ENCODE measurements at places on chromosomes 13 and 19. TPM values are rescaled to one million over a fixed set of nuclear protein-coding genes. Genes with fewer than 3 reads are reported as not detected.
A peak's percentile ranks its signal among the peaks of the same experiment; 100 is the strongest.

TTC9B gene
- total RNA-seq, result not detected

LGALS7B gene
- total RNA-seq, result not detected

LRRC4B gene
- total RNA-seq, result not detected

MYCBP2 gene
- 119 TPM for total RNA-seq

NECTIN2 gene
- 2.7 TPM for total RNA-seq

ZNF221 gene
- total RNA-seq, result 2.7 TPM

DNA sequence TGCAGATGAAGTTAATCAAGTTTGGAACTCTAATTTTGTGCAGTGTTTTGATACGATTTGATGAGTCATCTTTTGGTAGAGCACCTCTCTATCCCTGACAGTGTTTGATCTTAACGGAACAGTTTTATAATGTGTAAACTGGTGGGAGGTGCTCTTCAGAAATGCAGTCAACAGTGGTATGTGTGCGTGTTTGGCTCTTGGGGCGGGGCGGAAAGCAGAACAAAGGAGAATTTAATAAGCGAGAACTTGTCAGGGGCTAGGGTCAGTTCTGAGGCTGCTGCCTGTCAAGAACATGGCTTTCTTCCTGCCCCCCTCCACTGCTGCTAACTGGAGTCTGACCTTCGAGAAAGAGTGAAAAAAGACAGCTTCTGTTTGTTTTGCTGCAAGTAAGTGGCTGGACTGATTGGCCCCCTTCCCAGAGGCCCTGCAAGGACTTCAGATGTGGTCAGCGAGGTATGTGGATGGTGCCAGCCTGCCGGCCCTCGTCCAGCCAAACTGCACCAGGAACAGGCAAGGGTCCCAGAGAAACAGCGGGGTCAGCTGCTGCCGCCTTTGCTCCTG lies 40.8 kb downstream of the BBC3 start:
- no peak for DNase-seq

- no peak for DNase-seq
Observed at GRCh38 chr13:51760592-51760991, 43.4 kb downstream of the DHRS12 start.

- DNase-seq, result no peak
Observed at GRCh38 chr19:2214251-2214650, 21.9 kb downstream of the PLEKHJ1 start.

- DNase-seq, result no peak
Observed at GRCh38 chr13:93248627-93249047, 22.0 kb downstream of the GPC6 start.

DNA sequence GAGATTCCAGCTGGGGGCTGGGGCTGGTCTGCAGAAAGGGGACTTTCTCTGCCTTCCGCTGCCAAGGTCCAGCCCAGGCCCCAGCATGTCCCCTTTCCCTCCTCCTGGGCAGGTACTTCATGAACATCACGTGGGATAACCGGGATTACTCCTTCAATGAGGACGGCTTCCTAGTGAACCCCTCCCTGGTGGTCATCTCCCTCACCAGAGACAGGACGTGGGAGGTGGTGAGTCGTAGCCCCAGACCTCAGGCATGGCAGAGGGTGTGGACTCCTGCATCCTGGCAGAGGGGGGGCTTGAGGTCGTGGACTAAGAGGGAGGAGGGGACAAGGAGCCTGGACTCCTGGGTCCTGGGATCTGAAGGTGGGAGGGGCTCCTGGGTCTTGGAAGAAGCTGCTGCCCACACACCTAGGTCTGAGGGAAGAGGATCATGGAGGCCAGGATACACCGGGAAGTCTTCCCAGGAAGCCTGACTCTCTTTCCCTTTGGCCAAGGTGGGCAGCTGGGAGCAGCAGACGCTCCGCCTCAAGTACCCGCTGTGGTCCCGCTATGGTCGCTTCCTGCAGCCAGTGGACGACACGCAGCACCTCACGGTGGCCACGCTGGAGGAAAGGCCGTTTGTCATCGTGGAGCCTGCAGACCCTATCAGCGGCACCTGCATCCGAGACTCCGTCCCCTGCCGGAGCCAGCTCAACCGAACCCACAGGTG lies 20.6 kb downstream of the GRIN2D start:
- DNase-seq, result no peak

DNA sequence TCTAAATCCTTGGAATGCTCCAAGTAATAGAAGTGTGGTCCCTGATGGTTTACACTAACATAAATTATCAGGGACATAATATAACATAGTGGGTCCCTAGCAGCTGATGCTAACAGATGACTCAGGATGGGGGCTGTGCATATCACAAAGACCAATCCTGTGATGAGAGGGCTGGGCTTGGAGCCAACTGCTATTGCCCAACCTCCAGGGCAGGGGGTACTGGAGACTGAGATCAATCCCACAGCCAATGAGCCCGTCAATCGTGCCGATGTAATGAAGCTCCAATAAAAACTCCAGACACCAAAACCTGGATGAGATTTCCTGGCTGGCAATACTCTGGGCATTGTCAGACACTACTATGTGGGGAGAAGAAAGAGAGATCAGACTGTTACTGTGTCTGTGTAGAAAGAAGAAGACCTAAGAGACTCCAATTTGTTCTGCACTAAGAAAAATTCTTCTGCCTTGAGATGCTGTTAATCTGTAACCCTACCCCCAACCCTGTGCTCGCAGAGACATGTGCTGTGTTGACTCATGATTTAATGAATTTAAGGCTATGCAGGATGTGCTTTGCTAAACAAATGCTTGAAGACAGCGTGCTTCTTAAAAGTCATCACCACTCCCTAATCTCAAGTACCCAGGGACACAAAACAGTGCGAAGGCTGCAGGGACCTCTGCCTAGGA lies 33.4 kb downstream of the ABCC4 start:
- DNase-seq, result no peak

DNA sequence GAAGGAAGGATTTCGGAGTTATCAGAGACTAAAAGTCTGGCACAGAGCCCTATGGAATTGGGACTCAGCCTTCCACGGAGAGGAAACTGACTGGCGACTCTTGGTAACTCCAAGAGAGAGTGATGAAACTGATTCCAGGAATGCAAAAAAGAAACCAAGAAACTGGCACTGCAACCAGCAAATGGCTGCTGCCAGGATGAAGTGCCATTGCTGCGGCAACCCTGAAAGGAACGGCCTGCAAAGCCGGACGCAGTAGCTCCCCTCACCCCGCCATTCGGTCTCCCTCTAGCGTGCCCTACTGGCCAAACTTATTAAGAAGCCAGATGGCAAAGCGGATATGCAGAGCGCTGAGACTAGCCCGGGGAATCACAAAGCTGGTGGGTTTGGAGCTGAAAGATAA lies 236.0 kb downstream of the PCDH9 start:
- peak; percentile 14 for DNase-seq

- no peak for DNase-seq
Observed at GRCh38 chr13:50616101-50616500, 227.4 kb downstream of the DLEU7 start.

GRCh38 chr19:1856698-1857603 lies 6.4 kb downstream of the KLF16 start:
- peak; percentile 63 for DNase-seq

GRCh38 chr19:17159466-17160393 lies 55.4 kb upstream of the USE1 start:
- no peak for DNase-seq

GRCh38 chr13:106568299-106569003 lies 514 bp upstream of the ARGLU1 start:
- DNase-seq, result no peak

DNA sequence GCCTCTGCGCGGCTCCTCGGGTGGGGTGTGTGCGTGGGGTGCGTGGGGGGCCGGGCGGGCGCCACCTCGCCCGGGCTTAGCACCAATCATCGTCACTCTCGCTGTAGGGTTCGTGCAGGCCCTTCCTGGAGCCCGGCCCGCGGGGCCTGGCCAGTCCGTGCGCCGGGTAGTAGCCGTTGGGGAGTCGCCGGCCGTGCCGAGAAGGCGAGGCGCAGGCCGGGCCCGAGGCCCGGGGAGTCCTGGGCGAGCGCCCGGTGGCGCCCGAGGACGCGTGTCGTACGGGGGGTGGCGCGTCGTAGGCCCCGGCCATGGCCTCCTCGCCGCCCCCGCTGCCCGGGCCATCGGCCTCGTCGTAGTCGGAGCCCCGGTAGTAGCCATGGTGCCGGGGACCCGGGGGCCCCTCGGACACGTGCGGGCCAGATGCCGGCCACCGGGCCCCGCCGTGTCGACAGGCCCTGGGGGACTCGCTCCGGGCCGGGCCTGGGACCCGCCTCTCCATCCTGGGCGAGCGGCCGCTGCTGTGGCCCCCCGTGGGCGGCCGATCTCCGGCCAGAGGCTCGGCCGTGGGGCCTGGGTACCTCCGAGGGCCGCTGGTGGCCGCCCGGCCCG lies 57.1 kb downstream of the IER2 start:
- DNase-seq, result no peak

DNA sequence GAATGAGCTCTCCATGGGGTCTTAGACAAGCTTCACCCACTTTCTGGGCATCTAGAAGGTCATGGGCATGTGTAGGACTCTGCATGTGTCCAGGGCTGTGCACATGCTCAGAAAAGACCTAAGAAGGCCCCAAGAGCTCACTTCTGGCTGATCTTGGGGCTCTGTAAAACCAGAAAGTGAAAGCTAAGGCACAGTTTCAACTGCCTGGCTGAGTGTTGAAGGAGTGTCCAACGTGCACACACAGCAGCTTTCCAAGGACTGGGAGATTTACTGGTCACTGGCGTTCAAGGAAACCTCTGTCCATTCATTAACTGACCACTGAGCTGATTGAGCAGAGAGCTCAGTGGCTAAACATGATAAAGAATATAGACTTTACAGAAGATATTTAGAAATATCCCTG lies 137.9 kb downstream of the KATNAL1 start:
- no peak for DNase-seq

GRCh38 chr19:58183817-58184215 lies 955 bp downstream of the ZNF274 start:
- DNase-seq, result no peak

- no peak for DNase-seq
Observed at GRCh38 chr13:61485128-61485765, 69.6 kb upstream of the PCDH20 start.

- no peak for DNase-seq
Observed at GRCh38 chr13:20994441-20994821, 67.0 kb downstream of the LATS2 start.
